ENCODE measurements at places on chromosomes 12 and 14. TPM values are rescaled to one million over a fixed set of nuclear protein-coding genes. Genes with fewer than 3 reads are reported as not detected.

- DNase-seq, result no peak
Measured at GRCh38 chr12:104490186-104490585, 33.4 kb downstream of the CHST11 start.

The KRT71 gene
- not detected for total RNA-seq

DNA sequence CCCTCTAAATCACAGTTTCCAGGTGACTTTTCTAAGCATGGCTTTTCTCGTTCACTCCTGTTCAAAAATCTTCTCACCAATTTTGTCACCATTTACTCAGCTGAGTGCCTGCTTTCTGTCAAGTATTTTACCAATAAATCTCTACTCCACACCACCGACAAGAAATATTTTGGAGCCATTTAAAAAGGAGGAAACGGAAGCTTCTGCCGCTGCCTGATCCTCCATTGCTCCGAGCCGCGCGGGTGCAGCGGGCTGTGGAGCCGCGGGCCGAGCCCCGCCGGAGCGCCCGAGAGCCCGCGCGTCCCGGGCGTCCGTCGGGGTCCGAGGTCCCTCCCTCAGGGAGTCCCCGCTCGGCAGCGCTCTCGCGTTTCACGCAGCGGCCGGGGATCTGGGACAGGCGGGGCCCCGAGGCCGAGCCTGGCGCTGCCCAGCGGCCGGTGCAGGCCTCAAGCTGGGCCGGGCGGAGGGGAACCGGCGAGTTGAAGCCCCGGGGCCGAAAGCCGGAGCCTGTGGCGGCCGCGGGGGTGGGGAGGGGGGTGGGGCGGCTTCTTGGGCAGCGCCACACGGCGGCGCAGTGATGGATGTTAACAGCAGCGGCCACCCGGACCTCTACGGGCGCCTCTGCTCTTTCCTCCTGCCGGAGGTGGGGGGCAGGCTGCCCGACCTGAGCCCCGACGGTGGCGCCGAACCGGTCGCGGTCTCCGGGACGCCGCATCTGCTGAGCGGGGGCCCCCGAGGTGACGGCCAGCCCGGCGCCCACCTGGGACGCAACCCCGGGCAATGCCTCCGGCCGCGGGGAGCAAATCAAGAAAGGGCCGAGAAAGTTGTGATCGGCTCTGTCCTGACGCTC, 1.1 kb upstream of the HEBP1 start:
- no peak for DNase-seq

The PPP1R1A gene
- not detected for total RNA-seq

The KIF5A gene
- total RNA-seq, result under 0.01 TPM

- no peak for DNase-seq
Measured at GRCh38 chr12:115443351-115443938, 759.5 kb upstream of the TBX3 start.

DNA sequence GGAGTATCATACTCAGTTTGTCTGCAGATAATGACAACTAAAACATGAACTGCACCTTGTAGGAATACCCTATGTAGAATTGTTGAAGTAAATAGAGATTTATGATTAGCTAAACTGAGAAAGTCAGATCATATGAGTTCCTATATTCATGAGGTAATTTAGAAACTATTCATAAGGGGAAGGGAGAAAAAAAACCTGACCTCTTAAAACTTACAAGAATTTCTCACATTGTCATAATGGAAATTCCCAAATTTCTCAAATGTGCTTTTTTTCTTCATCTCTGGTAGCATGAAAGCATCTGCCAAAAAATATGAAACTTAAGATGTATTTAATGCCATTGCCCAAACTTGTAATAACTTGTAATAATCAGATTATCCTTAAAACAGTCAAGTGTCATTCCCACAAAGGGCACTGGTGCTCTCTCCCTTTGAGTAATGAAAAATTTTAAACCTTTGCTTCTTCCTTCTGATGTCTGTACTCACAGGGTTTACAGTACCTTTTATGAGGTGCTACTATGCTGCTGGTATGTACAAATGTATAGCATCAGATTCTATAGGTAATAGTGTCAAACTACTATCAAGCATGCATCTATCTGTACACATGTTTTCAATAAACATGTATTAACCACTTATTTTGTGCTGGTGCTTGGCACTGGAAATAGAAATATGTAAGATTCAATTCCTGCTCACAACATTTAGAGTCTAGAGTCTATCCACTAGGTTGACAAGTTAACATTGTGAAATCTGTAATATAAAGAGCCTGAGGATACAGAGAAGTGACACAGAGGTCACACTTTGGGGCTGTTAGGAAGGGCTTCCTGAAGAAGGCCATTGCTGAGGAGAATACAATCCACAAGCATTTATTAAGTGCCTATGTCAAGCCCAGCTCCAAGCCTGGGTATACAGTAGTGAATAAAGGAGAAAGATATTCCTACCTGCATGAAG, 17.4 kb upstream of the DRAM1 start:
- DNase-seq, result no peak

- DNase-seq, result no peak
Measured at GRCh38 chr14:64649383-64649998, 54.7 kb upstream of the PLEKHG3 start.

The KLHDC1 gene
- total RNA-seq, result 1.2 TPM

The ST8SIA1 gene
- 0.07 TPM for total RNA-seq

- DNase-seq, result no peak
Measured at GRCh38 chr14:75446447-75446846, 18.6 kb downstream of the JDP2 start.

DNA sequence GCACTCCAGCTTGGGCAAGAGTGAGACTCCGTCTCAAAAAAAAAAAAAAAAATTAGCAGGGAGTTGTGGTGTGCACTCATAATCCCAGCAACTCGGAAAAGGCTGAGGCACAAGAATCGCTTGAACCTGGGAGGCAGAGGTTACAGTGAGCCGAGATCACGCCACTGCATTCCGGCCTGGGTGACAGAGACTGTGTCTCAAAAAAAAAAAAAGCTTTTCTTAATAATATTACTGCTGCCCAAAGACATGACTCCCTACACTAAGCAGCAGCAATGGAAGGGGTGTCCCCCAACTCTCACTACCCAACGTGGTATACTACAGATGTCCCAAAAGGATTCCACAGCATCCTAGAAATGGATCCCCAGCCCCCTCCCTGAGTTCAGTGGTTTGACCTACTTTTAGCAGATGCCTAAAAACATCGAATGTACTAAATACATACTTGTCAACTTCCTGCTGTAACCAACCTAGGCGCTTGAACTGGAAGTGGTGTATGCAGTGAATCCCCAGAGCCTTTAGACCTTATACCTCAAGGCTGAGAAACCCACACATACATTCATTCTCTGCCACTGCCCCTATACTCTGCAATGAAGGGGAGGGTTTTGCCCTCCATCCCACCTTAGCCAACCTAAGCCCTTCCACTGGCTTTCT, 8.5 kb upstream of the FKBP11 start:
- no peak for DNase-seq

DNA sequence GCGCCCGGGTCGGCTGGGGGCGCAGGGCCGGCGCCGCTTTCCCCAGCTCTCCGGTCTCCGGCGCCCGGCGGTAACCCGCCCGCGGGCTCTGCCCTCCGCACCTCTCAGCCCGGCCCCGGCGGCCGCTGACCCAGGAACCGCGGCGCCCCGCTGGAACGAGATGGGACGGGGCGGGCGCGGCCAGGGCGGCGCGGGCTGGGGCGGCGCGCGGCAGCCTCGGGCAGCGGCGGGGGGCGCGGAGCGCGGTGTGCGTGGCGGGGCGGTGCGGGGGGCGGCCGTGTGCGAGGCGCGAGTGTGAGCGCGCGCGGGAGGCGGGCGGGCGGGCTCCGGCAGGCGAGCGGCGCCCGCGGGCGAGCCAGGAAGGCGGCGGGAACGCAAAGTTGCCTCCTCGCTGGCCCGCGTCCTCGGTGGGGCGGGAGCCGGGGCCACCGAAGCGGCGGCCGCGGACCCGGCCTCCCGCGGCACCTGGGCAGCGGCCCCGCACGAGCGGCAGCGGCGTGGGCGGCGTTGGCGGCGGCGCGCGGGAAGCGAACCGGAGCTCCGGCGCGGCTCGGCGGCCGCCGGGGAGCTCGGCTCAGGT, 671 bp upstream of the DIO3 start:
- DNase-seq, result no peak

- no peak for DNase-seq
Measured at GRCh38 chr12:100963381-100963780, 168.8 kb downstream of the ANO4 start.

DNA sequence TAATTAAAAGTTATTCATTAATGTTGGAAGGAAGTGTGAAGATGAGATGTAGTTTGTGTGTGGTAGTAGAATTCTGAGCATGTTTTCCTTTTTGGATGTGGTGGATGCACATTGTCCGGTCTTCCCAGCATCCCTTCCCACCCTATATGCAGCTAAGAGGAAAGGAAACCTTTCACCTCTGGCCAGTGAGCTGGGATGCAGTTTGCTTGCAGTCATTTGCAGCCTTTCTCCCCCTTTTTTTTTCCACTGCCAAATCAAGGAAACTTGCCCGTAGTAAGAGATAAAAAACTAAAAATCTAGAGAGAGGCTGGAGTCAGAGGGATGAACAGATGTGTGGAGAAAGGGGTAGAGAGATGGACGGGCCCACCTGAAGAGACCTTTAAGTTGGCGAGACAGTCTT, 72.5 kb upstream of the SLC38A2 start:
- no peak for DNase-seq

The KRT72 gene
- not detected for total RNA-seq

All from pulmonary artery endothelial cell (primary cell).